Activated CD4-positive, CD25-positive, alpha-beta regulatory T cell (primary cell): ENCODE measurements at places on chromosomes 1 and 21.
A peak's percentile ranks its signal among the peaks of the same experiment; 100 is the strongest.

DNA sequence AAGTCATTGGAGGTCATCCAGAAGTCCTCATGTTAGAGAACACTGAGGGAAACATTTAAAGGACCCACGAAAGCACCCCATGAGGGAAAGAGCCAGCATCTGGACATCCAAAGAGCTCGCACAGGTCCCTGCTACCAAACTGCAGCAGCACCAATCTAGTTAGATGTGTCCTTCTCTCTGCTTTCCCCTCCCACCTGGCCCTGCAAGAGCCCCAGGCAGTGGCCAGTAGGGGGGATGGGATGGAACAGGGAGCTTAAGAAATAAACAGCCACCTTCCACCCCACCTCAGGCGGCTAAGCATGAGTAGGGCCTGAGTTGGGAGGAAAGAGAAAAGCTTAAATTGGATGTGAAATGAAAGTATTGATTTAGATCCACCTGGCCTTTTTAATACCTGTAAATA lies 175.9 kb upstream of the KCND3 start:
- no peak for DNase-seq

DNA sequence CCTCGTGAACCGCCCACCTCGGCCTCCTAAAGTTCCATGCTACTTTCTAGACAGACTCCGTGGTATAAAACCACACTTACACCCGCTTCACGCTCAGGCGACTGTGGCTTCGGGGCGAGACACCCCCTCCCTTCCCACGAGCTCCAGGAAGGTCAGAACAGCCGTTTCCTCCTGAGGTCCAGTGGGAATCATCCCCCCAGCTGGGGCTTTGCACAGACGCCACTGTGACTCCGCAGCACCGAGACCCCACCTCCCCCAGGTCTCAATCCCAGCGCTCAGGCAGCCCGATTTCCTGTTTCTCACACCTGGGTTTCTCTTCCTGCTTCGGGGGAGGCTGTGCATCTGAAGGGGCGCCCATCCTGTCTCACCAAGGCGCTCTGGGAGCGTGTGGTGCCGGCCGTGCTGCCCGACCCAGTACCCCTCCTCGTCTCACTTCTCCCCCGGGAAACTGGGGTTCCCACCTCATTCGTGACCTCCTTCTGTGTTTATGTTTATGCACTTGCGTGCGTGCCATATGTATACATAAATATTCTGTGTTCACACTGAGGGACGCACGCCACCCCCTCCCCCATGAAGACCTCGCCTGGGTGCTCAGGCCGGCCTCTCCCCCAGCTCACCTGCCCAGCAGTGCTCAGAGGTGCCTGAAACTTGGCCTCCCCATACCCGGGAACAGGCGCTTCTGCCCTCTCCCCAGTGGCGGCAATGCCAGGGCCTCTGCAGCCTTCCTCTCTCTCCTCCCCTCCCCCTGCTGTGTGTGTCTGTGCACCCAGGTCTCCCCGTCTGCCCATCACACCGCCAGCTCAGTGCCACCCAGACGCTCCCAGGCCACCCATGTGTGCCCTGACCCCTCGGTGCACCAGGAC lies 14.6 kb downstream of the SLC35E2B start:
- DNase-seq: peak; percentile 60

GRCh38 chr1:173572201-173572873 lies 30.5 kb downstream of the SLC9C2 start:
- DNase-seq: no peak

GRCh38 chr1:11799896-11800295 lies 5.9 kb downstream of the MTHFR start:
- DNase-seq: no peak

DNA sequence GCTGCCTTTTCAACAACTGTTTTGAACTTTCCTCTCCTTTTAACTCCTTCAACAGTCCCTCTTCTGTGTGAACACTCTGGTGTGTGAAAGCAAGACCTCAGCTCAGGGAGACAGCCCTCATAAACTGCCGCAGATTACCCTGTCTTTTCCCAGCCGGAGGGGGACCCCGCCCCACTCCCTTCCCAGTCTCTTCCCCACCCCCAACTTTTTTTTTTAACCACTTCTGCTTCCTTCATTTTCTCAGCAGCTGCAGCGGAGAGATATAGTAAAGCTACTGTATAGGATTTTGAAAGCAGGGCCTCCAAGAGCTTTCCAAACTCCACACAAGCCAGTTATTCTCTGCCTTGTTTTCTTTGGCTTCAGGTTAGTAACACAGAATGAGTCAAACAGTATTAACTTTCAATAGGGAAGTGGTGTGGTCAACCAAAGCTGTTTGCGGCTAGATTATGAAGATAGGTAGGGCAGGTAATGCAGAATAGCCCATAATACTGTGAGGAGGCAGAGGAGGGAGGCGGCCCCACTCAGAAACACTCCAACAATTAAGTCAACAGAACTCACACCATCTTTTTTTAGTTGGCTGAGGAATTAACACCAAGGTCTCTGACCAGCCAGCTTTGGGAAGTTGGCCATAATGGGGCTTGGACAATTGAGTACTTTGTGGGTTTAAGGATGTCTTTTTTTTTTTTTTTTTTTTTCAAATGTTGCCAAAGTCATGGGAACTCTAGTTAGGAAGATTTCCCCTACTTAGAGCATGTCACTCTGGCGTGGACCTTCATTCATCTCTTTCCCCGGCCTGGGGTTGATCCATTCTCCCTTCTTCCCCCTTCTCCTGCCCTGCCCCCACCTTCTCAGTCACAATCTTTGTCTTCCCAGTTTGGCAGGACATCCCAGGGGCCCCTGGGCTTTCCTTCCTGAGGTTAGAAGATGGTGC lies 177.0 kb downstream of the CLIC6 start:
- DNase-seq: no peak

DNA sequence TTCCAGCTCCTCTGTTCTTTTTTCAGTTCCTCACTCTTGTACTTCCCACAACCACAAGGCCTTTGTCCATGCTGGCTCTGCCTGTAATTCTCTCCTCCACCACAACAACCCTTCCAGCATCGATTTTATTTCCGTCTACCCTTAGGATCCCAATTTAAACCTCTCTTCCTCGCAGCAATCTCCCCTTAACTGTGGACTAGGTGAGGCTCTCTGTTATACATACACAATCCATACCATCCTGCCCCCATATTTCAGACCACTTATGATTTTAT lies 90.4 kb upstream of the ZC3H11B start:
- no peak for DNase-seq

- no peak for DNase-seq
Observed at GRCh38 chr1:245169376-245169775, 14.6 kb downstream of the KIF26B start.

GRCh38 chr1:42484382-42484781 lies 21.3 kb downstream of the CCDC30 start:
- DNase-seq: no peak

DNA sequence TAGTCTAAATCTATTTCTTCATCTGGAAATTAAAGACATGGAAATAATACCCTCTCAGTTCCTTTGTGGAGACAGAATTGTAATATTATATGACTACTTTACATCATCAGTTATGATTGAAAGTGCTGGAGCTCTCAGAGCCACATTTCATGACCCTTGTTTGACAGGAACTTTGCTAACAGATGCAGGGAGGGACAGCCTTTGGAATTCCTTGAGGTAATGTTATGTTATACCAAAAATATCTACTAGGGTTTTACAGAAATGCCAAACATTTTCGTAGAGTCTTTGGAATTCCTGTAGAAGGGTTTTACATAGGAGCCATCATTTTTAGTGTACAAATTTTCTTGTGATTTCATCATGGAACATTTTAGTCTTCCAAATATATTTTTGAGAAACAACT lies 57.4 kb upstream of the ADAMTS5 start:
- DNase-seq: no peak

- no peak for DNase-seq
Observed at GRCh38 chr1:99725996-99726395, 40.4 kb downstream of the FRRS1 start.

GRCh38 chr1:107379826-107380225 lies 239.0 kb downstream of the NTNG1 start:
- DNase-seq: no peak

- DNase-seq: no peak
Observed at GRCh38 chr1:204146965-204147364, 4.9 kb downstream of the ETNK2 start.

GRCh38 chr1:224747578-224747977 lies 131.5 kb downstream of the CNIH3 start:
- DNase-seq: no peak

GRCh38 chr1:47906009-47906432 lies 91.2 kb downstream of the TRABD2B start:
- no peak for DNase-seq

GRCh38 chr1:48627486-48627885 lies 149.2 kb downstream of the BEND5 start:
- no peak for DNase-seq

DNA sequence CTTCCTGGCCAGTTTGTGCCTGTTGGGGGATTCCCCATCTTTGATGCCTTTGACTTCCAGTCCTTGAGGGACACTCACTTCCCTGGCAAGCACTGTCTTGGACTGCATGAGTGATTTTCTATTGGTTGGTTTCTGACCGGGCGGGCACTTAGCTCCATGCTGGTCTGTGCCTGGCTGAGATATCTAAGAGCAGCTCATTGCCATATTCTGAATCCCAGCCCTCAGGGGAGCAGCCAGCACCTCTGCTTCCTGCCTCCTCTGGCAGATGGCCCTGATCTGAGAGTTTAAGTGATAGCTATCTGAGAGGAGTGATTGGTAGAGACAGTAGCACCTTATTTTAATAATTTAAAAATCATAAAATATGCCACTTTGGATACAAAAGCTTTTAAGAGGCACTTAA lies 52.5 kb downstream of the DISC1 start:
- no peak for DNase-seq

GRCh38 chr1:53500204-53501064 lies 41.2 kb downstream of the DMRTB1 start:
- DNase-seq: no peak

DNA sequence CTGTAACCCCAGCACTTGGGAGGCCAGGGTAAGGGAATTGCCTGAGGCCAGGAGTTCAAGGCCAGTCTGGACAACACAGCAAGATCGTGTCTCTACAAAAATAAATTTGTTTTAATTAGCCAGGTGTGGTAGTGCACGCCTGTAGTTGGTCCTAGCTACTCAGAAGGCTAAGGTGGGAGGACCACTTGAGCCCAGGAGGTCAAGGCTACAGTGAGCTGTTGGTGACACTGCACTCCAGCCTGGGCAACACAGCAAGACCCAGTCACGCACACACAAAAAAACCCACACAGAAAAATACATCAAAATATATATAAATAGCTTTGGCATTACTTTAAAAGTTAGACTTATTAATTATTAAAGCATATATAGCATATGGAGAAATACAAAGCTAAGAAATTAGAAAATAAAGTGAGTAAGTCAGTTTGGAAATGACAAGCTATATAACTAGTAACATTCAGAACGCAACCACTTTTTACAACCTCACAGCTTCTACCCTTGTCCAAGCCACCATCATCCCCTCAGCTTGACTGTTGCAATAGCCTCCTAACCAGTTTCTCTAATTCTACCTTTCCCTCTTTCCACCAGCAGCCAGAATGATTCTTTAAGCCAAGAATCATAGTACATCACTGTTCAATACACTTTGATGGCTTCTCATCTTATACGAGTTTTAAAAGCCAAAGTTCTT lies 14.5 kb downstream of the PIK3R3 start:
- no peak for DNase-seq
